Eye (tissue), 1 donor: ENCODE measurements at places on chromosomes 12 and 14.
A peak's percentile ranks its signal among the peaks of the same experiment; 100 is the strongest.

GRCh38 chr12:76874491-76875190 lies 4.2 kb downstream of the CSRP2 start:
- DNase-seq = no peak

GRCh38 chr12:47209014-47209413 lies 129.3 kb upstream of the AMIGO2 start:
- no peak for DNase-seq

DNA sequence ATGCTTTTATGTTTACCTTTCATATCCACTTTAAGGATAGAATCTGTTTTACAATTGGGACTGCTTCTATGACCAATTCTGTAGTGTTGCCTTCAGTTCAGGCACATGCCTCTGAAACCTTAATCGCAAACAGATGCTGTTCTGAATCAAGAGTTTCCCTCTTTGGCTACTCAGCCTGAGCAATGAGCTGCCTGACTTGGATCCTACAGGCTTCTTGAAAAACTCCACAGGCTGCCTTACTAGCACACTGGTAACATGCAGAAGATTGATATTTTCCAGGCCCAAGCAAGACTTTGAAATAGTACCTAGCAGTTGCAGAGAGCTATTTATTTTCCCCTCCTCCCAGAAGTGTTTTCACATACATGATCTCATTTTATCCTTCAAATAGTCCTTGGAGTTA lies 34.8 kb upstream of the PMCH start:
- DNase-seq = peak; percentile 41

DNA sequence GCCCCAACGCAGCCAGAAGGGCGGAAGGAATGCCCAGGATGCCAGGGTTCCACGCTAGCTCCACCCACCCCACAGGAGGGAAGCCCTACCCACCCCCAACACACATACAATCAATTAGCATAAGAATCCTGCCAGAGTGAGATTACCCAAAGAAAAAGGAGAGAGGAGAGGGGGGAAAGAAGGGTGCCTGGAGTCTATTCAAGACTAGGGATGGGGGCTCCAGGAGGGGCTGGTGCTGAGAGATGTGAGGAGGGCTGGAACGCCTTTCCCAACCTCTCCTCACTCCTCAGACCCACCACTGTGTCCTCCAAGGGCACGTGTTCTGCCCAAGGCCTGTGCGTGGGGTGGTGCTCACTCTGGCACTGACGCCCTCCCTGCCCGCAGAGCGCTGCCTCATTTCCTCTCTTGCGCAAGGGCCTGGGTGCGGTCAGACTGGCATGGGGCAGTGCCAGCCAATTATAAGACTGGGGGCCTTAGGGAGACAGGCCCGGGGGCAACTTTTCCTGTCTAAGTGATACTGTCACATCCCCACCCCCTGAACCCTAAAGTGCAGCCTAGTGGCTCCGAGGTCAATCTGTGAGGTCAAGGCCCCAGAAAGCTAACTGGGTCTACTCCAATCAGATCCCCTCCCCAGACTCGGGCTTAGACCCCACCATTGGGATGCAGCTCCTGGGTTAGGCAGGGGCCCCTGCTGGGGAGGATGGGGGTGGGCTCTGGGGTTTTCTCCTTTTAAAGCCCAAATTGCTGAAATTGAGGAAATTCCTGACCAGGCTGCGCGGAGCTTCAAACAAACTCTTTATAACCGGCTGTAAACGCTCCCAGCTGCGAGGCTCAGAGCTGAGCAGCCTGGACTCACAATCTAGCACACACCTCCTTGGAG lies 10.2 kb upstream of the ITGB7 start:
- DNase-seq = no peak

DNA sequence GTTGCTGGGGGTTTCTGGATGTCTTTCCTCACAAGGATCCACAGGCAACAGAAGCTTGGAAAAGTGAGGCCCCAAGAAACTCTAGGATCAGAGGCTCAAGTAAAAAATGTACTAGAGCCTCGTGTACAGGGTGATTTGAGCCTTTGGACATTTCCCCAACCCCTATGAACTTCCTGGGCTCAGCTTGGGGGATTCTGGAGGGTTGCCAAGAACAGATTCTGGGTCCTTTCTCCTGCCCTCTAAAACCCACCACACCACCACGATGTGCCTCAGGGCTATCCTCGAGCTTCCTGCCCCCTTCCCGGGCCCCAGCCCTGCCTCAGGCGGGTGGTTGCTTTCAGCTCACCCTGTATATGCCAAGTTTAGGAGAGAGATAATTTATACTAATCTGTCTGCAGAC lies 583 bp downstream of the FAM186B start:
- no peak for DNase-seq

- peak; percentile 78 for DNase-seq
These were observed 417.7 kb downstream of the FLRT2 start for GRCh38 chr14:85947461-85948139.

DNA sequence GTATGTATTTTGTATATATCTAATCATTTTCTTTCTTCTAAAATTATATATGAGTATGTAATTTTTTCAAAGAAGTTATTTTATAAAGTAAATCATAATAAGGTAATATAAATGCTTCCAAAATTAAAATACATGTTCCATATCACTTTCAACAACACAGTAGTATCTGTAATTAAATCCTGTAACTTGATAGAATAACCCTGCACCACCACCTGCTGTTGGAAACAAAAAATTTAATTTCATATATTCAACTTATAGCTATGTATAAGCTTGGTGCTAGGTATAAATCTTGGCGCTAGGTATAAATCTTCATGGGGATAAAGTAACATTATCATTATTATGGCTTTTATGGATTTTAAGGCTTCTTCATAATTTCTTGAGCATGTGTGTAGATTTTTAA lies 149.7 kb upstream of the DCN start:
- DNase-seq = peak; percentile 31
